ENCODE measurements at places on chromosomes 3 and 15.

- no peak for DNase-seq
Measured at GRCh38 chr3:108215871-108216270, 6.4 kb downstream of the IFT57 start.

GRCh38 chr3:39937874-39938273 is 128.5 kb downstream of the MYRIP start:
- no peak for DNase-seq

GRCh38 chr3:12316729-12317351 is 28.0 kb downstream of the PPARG start:
- no peak for DNase-seq

DNA sequence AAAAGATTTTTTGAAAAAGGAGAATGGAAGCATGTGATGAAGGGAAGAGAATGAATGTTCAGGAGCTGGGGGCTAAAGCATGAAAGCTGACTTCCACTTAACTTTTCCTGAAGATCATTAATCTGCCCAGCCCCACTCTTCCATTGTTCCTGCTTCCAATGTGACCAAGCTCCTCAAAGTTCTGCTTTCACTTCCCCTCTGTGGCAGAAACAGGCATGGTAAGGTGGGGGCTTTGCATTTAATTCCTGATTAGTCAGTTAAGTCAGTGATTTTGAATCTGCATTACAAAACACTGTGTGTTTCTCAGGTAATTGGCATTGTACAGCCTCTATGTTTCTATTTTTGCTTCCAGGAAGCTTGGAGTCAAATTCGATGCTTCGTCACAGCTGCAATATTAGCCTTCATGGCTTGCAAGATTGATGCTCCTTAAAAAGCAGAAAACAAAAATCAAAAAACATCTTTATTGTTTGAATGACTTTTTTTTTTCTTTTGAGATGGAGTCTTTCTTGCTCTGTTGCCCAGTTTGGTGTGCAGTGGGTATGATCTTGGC is 7.3 kb upstream of the TM6SF1 start:
- no peak for DNase-seq

- DNase-seq: no peak
Measured at GRCh38 chr3:128820252-128820839, 59.1 kb upstream of the ACAD9 start.

- no peak for DNase-seq
Measured at GRCh38 chr3:59531066-59531745, 481.4 kb upstream of the CFAP20DC start.

GRCh38 chr3:115706311-115706829 is 83.1 kb downstream of the GAP43 start:
- DNase-seq: no peak

- DNase-seq: no peak
Measured at GRCh38 chr3:184471439-184471838, 90.1 kb upstream of the EPHB3 start.

DNA sequence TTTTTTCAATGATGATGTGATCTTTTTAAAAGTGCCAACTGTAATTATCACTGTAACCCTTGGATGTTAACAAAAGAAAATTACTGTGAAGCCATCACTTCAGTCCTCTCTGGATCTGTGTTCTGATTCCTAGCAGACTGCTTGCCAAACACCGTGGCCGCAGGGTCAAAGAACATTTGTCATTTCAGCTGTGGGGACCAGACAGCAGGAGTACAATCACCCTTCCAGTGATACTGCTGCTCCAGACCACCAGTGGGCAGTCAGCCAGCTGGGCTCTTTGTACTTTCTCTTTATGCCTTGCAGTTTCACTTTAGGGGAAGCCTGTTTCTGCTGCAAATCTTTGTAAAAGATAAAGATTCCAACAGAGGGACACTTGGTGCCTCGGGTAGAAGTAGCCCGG is 770.0 kb downstream of the GRM7 start:
- no peak for DNase-seq

GRCh38 chr15:92881211-92881754 is 18.8 kb upstream of the CHD2 start:
- no peak for DNase-seq

- no peak for DNase-seq
Measured at GRCh38 chr15:76235186-76235826, 76.0 kb downstream of the ETFA start.

DNA sequence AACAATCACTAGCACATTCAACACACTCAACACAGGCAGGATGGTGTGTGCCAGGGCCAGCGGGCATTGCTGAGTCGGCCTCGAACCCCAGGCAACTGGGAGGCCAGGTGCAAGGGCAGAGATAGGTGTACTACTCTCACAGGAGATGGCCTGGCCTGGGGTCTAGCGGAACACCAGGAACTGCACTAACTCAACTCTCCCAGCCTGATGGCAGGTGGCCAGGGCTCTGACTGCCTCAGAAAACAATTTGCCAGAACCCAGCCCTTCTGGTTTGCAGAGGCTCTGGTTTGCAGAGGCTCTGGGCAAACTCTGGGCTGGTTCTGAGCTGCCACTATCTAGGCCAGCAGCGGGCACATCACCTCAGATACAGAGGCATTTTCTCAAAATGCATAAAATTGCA is 229.2 kb upstream of the CHRNA7 start:
- DNase-seq: no peak

DNA sequence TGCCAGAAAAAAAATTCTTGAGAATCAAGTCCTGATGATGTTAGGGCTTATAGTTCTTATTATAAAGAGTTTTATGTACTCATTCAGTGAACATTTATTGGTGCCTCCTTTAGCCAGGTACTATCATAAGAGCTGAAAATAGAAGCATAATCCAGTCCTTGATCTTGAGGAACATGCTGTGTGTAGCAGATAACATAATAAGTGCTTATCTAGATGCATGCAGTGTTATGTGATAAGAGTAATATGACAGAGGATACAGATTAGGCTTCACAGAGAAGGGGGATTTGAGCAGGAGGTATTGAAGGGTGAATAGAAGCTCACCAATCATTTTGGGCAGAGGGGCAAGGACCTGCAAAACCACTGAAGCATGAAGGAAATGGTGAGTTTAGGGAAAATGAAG is 1.1 kb downstream of the CCR2 start:
- DNase-seq: no peak

- no peak for DNase-seq
Measured at GRCh38 chr3:131786386-131786785, 248.4 kb downstream of the CPNE4 start.

DNA sequence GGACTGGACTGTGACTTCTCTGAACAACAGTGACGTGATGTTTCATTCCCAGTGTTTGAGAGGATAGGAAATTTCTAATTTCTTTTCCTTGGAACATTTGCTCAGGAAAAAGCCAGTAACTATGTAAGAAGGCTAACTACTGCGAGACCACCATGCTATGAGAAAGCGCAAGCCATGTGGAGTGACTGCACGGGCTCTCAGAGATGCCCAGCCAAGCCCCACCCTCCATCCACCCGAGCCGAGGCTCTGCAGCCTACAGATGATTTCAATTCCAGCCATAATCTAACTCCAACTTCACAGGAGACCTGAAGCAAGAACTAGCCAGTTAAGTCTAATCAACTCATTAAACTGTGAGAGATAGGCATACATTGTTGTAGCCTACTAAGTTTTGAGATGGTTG is 124.3 kb downstream of the GREM1 start:
- DNase-seq: no peak

- peak; percentile 18 for DNase-seq
Measured at GRCh38 chr3:28050885-28051284, 190.5 kb upstream of the CMC1 start.

DNA sequence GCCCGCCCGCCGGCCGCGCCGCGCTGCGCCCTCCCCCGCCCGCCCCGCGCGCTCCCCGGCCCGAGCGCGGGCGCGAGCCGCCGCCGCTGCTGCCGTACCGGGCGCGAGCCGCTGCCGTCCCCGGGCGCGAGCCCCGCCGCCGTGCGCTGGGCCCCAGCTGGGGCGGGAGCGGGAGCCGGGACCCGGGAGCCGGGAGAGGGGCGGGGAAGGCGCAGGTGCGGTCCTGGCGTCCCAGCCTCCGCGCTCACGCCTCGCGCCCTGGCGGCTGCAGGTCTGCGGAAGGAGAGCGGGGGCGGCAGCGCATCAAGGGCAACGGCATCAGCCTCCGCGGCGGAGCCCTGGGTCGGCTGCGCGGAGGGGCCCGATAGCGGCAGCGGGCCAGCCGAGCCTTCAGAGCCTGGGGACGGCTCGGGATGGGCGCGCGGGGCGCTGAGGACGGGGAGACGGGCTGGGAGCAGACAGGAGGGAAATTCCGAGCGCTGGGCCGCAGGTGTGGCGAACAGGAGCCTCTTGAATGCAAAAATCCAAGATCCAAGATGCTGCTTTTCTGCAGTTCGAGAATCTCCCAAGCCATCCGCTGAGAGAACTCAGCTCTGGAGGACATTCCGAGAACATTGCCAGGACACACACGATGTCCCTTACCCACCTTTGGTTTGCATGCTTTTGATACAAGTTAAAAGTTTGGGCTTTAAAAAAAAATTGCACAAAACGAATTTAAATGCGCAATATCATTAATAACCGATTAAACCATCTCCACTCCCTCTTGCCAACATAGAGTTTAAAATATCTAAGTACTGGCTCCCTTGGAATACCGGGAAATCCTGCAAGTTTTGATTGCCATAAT is 251.1 kb downstream of the TJP1 start:
- peak; percentile 9 for DNase-seq

- DNase-seq: no peak
Measured at GRCh38 chr3:152200476-152201420, 68.0 kb upstream of the MBNL1 start.

DNA sequence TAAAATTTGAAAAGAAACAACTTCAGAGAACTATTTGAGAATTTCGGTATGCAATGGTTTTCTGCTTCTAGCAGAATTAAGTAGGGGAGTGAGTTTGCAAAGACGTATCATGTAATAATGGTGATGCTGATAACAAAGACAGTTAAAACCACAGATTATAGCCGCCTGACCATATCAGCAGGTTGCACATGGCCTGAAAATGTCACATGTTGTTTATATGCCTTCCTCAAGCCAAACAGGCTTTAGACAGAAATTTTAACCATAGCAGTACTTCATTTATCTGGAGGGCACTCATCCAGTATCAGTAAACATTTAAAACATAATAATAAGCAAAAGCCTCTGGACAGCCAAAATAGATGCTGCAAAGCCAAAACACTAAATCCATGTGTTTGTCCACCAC is 131.7 kb downstream of the RYR3 start:
- DNase-seq: no peak

GRCh38 chr3:59873576-59874230 is 823.9 kb upstream of the CFAP20DC start:
- DNase-seq: no peak

DNA sequence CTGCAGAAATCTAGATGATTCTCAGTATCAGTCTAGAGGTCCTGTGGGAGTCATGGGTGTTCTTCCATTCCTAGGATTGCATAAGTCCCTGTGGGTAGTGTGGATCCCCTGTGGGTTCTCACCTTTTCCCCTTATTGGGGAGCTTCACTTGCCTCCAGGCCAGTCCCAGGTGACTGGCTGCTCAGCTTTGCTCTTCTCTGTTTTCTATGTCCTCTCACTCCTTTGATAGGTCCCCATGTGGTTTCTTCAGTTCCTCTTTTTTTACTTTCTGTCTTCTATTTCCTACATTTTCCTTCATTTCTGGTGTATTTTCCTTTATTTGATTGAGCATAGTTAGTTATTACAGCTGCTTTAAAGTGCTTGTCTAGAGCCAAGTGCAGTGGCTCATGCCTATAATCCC is 10.9 kb downstream of the TEX55 start:
- no peak for DNase-seq

GRCh38 chr15:93658026-93658816 is 569.2 kb upstream of the RGMA start:
- DNase-seq: no peak

- DNase-seq: no peak
Measured at GRCh38 chr15:68696414-68697363, 117.9 kb downstream of the CORO2B start.

DNA sequence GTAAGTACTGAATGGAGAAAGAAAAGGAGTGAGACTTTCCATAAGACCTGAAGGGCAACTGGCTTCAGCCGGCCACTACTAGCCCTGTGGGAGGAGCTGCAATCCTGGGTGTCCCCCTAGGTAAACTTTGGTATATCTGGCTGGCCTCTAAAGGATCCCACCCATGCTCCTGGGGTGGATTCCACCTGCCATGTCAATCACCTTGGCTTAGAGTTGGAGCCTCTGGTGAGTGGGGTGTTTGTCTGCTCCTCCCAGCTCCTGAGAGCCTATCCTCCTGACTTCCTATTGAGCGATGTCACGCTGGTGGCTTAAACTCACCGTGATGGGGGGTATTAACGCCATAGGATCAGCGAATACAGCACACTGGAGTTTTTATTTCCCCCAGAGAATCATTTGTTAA is 2.6 kb downstream of the SPTBN5 start:
- DNase-seq: no peak

DNA sequence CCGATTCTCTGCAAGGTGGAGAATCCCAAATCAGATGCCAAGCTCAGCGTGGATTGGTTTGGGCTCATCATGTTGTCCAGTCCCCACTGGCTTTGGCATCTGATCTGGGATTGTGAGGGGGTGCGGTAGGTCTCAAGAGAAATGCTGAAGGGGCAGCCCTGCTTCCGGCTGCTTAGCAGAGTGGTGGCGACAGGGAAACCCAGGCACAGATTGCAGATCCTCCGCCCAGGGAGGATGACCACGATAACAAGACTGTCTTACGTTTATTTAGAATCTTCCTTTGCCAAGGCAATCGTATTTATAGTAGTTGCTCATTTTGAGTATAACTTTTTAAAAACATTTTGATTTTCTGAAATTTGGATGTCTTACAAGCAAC is 61.1 kb downstream of the SLC12A8 start:
- DNase-seq: no peak

GRCh38 chr15:23049984-23050628 is 10.7 kb upstream of the TUBGCP5 start:
- no peak for DNase-seq

DNA sequence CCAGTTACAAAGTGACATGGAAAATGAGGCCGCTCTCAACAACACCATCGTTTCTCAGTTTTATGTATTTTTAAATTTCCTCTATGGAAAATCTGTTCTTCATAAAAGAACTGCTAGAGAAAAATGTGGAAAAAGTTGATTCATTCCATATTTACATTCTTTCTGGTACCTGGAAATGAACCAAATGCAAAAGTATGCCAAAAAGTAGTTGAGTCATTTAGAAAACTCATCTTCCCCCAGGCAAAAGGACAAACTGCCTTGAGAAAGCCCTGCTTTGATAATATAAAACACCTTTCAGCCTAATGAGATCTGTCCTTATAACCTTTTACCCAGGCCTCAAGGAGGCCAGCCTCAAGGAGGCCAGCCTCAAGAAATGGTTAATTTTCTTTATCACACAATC is 283.0 kb upstream of the VEPH1 start:
- no peak for DNase-seq

GRCh38 chr3:167895684-167896083 is 160.2 kb downstream of the SERPINI1 start:
- DNase-seq: no peak

- no peak for DNase-seq
Measured at GRCh38 chr3:186171521-186171920, 62.6 kb upstream of the ETV5 start.

- no peak for DNase-seq
Measured at GRCh38 chr3:183108001-183108449, 8.7 kb upstream of the MCCC1 start.

GRCh38 chr3:184687363-184688015 is 24.4 kb downstream of the MAGEF1 start:
- DNase-seq: no peak

Measured in stimulated activated CD4-positive, alpha-beta T cell treated with anti-CD3 and anti-CD28 coated beads, Interleukin-4, amount 100 ng/mL, for 1 hour (primary cell).